NCI-H460 (cell line): ENCODE measurements at places on chromosomes 7 and 10. TPM values are rescaled to one million over a fixed set of nuclear protein-coding genes. Genes with fewer than 3 reads are reported as not detected.

DNA sequence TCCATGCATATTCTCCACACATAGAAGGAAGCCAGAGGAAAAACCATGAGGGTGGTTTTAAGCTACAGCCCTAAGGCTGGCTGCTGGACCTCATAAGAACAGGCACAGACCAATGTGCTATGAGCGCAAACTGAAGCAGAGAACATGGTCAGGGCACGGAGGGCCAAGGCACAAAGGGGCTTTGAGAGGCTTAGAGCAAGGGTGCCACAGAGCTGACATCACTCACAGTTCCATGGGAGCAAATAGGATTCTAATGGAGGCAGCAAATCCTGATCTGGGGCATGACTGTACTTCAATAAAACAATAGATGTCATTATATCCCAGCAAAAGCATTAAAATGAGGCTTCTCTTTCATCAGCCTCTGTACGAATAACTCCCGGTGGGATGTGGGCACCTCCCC lies 162.4 kb downstream of the COBL start:
- DNase-seq: no peak

INMT gene
- total RNA-seq: not detected in 2 replicates

- no peak for DNase-seq
Observed at GRCh38 chr7:138468244-138469123, 8.4 kb downstream of the TRIM24 start.

IL2RA gene
- not detected in 2 replicates for total RNA-seq

GRCh38 chr10:58608826-58609531 lies 96.3 kb downstream of the BICC1 start:
- no peak for DNase-seq

GRCh38 chr7:13879994-13880686 lies 109.3 kb downstream of the ETV1 start:
- no peak for DNase-seq

PCLO gene
- 0.17 and 1.5 TPM in 2 replicates for total RNA-seq

DNA sequence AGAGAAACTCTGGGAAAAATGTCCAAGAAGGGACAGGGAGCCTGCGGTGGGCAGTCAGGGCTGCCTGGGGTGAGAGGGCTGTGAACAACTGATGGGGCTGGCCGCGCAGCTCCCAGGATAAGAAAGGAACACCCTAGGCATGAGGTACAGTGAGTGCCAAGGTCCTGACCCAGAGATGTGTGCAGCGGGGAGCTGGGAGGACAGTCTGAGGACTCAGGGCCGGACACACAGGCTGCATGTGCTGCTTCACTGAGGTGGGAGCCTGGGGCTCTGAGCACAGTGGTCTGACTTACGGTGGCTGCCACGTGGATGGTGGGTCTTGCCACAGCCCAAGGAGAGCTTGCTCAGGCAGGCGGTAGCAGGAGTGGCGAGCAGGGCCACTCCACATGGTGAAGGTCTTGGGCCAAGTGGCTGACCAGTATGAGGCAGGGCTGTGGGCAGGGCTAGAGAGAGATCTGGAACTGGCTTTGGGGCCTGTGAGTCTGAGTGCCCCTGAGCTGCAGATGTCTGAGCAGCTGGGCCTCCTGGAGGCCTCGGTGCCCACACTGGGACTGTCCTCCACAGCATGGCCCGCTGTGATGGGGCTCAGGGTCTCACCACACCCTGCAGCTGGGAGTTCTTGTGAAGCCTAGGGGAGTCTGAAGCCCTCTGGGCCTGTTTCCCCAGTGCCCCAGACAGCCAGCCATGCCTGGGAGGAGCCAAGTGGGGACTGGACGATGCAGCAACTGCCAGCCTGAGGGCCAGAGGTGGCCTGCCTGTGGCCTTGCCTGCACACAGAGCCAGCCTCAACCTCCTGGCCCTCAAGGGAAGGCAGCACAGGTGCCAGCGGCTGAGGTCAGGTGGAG lies 60.3 kb downstream of the RASGEF1A start:
- no peak for DNase-seq

DNA sequence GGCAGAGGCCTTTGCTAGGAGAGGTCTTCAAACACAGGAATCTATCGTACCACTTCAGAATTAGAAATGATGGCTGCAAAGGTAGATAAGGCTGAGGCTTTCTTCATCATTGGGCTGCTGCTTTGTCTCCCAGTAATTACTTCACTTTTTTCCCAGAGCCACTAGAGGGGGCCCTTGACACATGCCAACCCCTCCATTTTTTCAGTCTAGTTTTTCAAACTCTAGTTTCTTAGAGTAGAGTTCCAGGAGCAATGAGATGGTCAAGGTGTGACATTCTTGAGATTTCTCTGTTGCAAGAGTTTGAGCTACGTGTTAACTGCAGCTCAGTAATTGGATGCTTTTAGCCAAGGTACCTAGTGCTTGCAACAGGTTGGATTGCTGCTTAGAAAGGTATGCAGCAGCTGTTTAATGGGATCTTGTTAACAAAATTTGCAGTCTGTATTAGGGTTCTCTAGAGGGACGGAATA lies 33.8 kb upstream of the RBM20 start:
- DNase-seq: peak; percentile 68

FLNC gene
- 0.57 and 0.69 TPM in 2 replicates for total RNA-seq

- DNase-seq: no peak
Observed at GRCh38 chr10:124184208-124184830, 90.9 kb upstream of the CHST15 start.

DNA sequence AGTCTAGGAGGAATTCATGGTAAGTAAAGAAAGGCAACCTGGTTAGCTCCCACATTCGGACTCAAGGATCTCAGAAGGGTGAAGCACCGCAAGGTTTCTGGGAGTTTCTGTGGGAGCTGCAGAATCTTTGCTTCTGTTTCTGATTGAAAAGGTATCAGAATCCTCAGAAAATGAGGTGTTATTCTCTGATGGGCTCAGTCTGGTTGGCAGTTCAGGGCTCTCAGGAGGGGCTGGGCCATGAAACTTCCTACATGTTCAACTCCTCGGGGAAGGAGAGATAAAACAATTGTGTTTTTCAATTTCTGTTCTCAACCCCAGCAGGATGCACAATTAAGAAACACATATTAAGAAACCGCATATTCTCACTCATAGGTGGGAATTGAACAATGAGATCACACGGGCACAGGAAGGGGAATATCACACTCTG lies 9.1 kb downstream of the OR2A7 start:
- no peak for DNase-seq

DNA sequence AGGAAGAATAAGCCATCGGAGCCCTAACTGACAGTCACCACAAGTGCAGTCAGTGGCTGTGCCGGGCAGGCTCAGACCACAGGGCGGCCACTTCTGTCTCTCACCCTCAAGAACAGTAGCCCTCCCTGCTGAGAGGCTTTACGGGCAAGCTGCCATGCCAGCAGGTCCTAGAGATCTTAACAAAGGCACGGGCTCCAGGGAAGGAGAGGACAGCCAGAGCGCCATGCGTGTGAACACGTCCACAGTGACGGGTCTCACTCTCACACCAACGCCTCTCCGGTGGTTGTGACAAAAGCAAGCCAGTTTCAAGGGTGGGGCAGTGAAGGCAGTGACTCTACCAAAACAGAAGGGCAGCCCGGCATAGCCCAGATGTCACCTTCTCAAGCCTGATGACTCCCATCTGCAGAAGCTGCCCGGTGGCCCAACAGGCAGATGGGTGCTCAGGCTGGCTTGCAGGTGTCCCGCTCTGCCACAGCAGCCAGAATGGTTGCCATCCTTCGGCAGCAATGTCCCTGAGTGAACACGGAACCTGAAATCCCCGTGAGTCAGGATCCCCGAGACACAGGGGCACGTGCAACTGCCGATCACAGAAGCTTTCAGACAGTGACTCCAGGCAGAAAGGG lies 102.0 kb downstream of the FAM53B start:
- DNase-seq: no peak

DNA sequence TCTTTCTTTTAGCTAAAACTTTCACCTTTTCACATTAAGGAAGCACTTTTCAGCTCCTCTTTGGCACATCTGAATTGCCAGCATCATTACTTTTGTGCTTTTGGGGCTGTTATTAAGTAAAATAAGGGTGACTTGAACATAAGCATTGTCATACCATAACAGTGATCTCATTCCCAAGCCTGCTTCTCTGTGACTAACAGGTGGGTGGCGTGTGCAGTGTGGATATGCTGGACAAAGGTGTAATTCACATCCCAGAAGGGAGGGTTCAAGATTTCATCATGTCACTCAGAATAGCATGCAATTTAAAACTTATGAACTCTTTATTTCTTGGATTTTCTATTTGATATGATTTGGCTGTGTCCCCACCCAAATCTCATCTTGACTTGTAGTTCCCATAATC lies 517.4 kb upstream of the MKI67 start:
- DNase-seq: no peak

DNA sequence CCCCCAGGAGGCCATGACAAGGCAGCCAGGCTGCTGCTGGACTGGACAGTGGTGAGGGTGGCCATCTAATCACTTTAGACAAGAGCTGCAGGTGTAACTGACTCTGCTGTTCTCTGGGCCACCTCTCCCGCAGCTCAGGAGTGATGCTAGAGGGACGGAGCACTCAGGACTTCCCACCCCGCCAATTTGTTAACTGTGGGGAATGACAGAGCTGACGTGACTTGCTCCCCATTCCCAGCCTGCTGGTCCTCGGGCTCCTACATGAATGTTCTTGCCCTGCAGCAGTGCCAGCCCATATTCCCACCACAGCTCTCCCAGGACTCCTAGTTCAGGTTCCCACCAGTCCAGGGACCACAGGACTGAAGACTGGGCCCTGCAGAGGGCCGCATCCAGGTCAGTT lies 16.7 kb upstream of the NPFFR1 start:
- no peak for DNase-seq

GATA3 gene
- 0.12 and 0.23 TPM in 2 replicates for total RNA-seq

DNA sequence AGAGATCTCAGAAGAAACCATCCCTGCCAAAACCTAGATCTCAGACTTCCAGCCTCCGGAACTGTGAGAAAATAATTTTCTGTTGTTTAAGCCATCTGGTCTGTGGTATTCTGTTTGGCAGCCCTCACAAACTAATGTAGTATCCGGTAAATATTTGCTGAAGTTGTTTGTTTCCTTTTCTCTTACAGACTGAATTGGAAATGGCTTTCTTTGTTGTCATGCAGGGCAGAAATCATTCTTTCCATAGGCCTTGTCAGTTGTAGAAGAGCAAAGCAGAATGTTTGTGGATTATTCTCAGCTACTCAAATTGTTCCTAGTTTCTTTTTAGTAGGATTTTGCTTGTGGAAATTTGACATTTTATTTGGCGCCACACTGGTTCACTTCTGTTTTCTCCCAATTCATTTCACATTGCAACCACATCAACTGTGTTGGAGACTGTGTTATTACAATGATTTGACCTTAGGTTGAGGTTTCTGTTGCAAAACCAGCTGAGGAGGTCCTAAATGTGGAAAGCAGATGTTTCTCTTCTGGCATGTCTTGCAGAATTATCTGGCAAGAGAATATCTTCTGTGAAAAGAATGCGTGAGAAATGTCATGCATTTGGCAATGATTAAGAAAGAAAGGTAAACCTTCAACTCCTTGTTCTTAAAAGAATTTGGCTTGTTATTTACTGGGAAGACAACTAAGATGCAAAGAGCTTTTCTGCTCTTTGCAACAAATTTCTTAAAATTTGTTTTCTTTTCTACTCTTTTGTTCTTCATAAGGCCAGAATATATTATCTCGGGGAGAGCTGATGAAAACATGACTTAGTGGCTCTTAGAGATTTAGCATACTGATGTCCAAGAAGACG lies 25.8 kb downstream of the ACTA2 start:
- no peak for DNase-seq

GRCh38 chr7:140062118-140062527 lies 628 bp downstream of the PARP12 start:
- no peak for DNase-seq

- DNase-seq: no peak
Observed at GRCh38 chr7:27634671-27635493, 27.8 kb downstream of the HIBADH start.

- no peak for DNase-seq
Observed at GRCh38 chr10:132588301-132589013, 50.9 kb downstream of the INPP5A start.

AGAP6 gene
- total RNA-seq: 6.4 and 7.8 TPM in 2 replicates

- DNase-seq: no peak
Observed at GRCh38 chr10:131436458-131436857, 124.9 kb upstream of the TCERG1L start.

DNA sequence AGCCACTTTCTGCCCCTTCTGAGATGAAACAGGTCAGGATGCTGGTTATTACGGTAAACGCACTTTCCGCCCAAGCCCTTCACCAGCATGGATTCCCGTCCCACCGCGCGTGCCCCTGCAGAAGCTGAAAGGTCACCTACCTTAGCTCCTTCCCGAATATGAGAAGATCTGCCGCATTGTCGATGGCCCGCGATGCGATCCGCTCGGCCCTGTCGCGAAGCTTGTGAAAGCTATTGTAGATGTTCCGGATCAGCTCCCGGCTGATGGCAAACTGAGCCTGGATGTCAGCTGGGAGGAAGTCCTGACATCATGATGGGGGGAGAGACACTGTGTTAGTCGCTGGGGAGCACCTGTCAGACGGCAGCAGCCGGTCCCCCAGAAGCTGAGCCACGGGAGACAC lies 22.1 kb downstream of the NUDT1 start:
- DNase-seq: no peak

GRCh38 chr7:42400961-42401360 lies 164.0 kb upstream of the GLI3 start:
- DNase-seq: no peak

- no peak for DNase-seq
Observed at GRCh38 chr10:2925631-2926030, 141.7 kb upstream of the PFKP start.

- no peak for DNase-seq
Observed at GRCh38 chr10:1187151-1187854, 131.1 kb downstream of the WDR37 start.

AGAP9 gene
- 3.6 and 6.1 TPM in 2 replicates for total RNA-seq

UNC5B gene
- 50.9 and 55.2 TPM in 2 replicates for total RNA-seq

GRCh38 chr10:6423004-6423403 lies 157.1 kb downstream of the PRKCQ start:
- no peak for DNase-seq

TMEM213 gene
- total RNA-seq: not detected in 2 replicates

GRCh38 chr7:155804431-155804831 lies 7.8 kb downstream of the SHH start:
- no peak for DNase-seq

- DNase-seq: no peak
Observed at GRCh38 chr7:30254717-30255063, 29.7 kb upstream of the ZNRF2 start.

C10orf67 gene
- 0.09 TPM in 1 of 2 replicates, not detected in the other for total RNA-seq

DNA sequence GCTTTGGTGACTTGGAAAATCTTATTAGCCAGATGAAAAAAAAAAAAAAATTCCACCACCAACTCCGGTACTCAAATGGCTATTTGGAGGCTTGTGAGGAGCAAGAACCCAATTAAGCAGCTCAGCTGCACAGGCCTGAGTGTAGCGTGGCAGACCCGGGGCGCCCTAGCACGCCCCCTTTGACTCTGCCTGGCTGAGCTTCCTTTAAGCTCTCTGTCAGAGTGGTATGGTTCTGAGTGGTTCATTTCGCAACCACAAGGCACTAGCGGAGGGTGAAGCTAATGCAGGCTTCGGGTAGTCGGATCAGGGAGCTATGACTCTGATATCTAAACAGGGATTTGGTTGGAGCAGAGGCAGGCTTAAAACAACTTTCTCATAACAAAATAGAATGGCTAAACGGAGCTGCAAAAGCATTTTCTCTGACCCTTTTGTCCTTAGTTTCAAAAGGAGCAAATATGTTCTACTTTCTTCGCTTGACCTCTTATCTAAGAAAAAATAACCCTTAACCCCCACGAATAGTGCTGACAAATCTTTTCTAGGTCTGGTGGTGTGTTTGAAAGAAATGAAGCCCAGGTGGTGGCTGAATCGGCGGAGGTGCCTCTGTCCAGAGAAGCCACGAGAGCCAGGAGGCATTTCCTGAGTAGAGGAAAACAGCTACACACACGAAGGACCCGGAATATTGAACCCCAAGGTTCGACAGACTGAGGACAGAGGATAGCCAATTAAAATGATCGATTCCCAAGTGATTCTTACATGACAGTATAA lies 285.4 kb upstream of the GLI3 start:
- no peak for DNase-seq

GRCh38 chr10:131852823-131853609 lies 47.8 kb upstream of the PPP2R2D start:
- no peak for DNase-seq
